ENCODE measurements at places on chromosomes 1 and 21. TPM values are rescaled to one million over a fixed set of nuclear protein-coding genes. Genes with fewer than 3 reads are reported as not detected.

GRCh38 chr1:43147625-43148327 lies 24.3 kb downstream of the EBNA1BP2 start:
- H3K36me3 ChIP-seq = no peaks in the 10 kb centered on the region
- H3K4me1 ChIP-seq = no peaks in the 10 kb centered on the region
- H3K27ac ChIP-seq = no peak overlapping the region
- DNase-seq = peak; percentile 100
- H3K27me3 ChIP-seq = peaks cover 13% of the 10 kb centered on the region

DNA sequence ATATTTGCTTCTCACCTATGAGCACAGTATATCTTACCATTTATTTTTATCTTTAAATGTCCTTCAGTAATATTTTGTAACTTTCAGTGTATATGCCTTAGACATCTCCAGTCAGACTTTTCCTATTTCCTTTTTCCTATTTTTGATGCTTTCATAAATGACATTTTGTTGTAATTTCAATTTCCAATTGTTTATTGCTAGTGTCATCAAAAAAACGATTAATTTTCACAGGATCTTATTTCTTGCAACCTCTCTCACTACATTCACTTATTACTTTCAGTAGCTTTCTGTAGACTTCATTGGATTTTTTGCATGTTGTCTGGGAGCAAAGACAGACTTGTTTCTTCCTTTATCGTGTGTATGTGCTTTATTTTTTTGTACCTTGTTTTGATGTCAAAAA lies 602.4 kb downstream of the AJAP1 start:
- no peaks in the 10 kb centered on the region for H3K36me3 ChIP-seq
- no peak overlapping the region for H3K27ac ChIP-seq
- H3K4me3 ChIP-seq = no peak overlapping the region
- no peaks in the 10 kb centered on the region for H3K4me1 ChIP-seq
- no peaks in the 10 kb centered on the region for H3K27me3 ChIP-seq

The LHX8 gene
- total RNA-seq = not detected

DNA sequence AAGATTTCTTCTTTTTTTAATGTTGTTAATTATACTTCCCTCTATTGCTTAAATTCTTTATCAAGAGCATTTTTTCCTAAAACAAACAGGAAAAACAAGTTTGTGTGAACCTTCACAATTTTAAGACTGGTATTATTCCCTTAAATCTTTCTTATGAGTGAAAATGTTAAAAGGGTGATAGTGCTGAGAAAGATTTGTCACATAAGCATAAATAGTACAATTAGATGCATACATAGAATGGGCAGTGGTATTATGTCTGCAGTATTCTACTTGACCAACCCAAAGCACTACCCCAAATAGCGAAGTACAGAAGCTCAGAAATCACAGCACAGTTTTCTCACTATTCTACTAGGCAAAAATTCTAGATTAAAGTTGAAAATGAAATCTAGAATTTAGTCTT lies 18.0 kb downstream of the GOLPH3L start:
- no peaks in the 10 kb centered on the region for H3K4me1 ChIP-seq
- H3K36me3 ChIP-seq = peaks cover 33% of the 10 kb centered on the region
- H3K27ac ChIP-seq = no peak overlapping the region
- no peak overlapping the region for H3K4me3 ChIP-seq
- DNase-seq = no peak

- peak overlapping the region; percentile 83 for H3K4me3 ChIP-seq
- no peaks in the 10 kb centered on the region for H3K27me3 ChIP-seq
- H3K27ac ChIP-seq = no peak overlapping the region
- peaks cover 27% of the 10 kb centered on the region for H3K36me3 ChIP-seq
Measured at GRCh38 chr1:40451238-40451585, 936 bp downstream of the ZFP69B start.

DNA sequence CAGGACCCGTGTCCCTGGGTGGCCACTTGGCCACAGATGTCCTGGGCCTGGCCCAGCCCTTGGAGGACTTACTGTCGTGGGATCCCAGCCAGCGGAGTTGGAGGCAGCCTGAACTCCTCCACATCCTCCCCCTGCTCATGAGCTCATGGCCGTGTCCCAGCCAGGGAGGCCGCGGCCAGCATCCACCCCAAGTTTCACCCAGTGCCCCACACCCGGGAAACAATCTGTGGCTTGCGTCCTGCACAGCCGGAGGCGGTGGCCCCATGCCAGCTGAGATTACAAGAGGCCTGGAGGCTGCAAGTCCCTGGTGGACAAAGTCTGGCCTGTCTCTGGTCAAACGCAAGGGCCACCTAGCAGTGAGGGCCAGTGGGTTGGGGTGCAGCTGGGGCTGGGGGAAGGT lies 27.5 kb upstream of the TMEM52 start:
- H3K27ac ChIP-seq = no peak overlapping the region
- H3K4me1 ChIP-seq = no peaks in the 10 kb centered on the region
- H3K27me3 ChIP-seq = no peaks in the 10 kb centered on the region
- no peak overlapping the region for H3K4me3 ChIP-seq
- H3K36me3 ChIP-seq = no peaks in the 10 kb centered on the region
- no peak for DNase-seq

- H3K4me1 ChIP-seq = no peaks in the 10 kb centered on the region
- no peak for DNase-seq
- peaks cover 64% of the 10 kb centered on the region for H3K27me3 ChIP-seq
- no peaks in the 10 kb centered on the region for H3K36me3 ChIP-seq
- H3K4me3 ChIP-seq = no peak overlapping the region
- no peak overlapping the region for H3K27ac ChIP-seq
Measured at GRCh38 chr1:166978821-166979220, 3.5 kb upstream of the ILDR2 start.

The G0S2 gene
- not detected for total RNA-seq

The RGS16 gene
- 13.7 TPM for total RNA-seq

DNA sequence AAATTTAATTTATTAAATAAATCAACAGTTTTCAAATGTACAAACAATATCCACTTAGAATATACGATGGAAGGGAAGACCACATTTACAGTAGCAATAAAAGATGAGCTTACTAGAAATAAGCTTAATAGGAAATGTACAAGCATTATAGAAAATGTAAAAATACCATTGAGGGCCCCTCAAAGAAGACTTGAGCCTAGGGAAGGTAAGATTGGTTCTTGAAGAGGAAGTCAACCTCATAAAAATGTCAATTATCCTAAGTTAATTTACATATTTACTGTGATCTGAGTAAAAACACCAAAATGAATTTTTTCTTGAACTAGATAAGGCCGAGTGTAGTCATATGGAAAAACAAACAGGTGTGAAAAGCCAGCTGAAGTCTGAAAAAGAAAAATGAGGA lies 39.7 kb upstream of the TRIM67 start:
- H3K27me3 ChIP-seq = no peaks in the 10 kb centered on the region
- H3K36me3 ChIP-seq = no peaks in the 10 kb centered on the region
- DNase-seq = no peak
- no peaks in the 10 kb centered on the region for H3K4me1 ChIP-seq
- H3K27ac ChIP-seq = no peak overlapping the region

The EFNA1 gene
- total RNA-seq = 3.6 TPM

The TMEM240 gene
- total RNA-seq = 6.8 TPM

DNA sequence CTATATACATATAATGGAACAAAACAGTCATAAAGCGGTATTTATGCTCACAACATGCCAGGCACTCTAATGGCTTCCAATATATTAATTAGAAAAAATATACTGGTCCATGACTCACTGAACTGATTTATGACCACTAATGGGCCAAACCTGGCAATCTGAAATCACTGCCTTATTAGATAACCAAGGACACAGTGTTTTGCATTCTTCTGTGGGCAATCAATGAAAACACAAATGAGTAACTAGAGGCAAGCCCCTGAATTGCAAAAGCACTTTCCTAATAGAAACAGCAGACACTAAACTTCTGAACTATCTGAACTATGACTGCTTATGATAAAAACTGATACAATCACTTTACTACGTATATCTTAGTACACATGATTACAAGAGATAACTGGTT lies 3.5 kb downstream of the GCLM start:
- H3K4me1 ChIP-seq = no peaks in the 10 kb centered on the region
- DNase-seq = no peak
- H3K36me3 ChIP-seq = no peaks in the 10 kb centered on the region
- H3K4me3 ChIP-seq = no peak overlapping the region

GRCh38 chr1:226737819-226738420 lies 1.2 kb downstream of the ITPKB start:
- peaks cover 19% of the 10 kb centered on the region for H3K4me1 ChIP-seq
- peak overlapping the region; percentile 94 for H3K4me3 ChIP-seq
- H3K36me3 ChIP-seq = peaks cover 34% of the 10 kb centered on the region
- no peak overlapping the region for H3K27ac ChIP-seq
- peak; percentile 84 for DNase-seq

DNA sequence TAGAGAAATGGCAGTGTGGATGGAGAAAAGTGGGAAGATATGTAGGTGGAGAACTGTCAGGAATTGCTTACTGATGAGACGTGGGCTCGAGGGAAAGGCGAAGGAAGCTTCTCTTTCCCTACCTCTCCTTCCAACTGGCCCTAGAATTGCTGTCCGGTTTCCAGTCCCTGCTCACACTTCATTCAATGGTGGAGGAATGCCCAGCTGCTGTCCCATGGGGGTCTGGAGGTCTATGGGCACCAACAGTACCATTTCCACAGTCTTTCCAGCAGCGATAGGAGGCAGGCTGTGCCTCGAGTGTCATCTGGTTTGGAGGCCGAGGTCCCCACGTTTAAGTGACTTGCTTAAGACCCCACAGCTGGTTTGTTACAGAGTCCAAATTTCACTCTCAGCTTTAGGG lies 31.5 kb upstream of the CD1D start:
- peak overlapping the region; percentile 79 for H3K4me3 ChIP-seq
- no peak overlapping the region for H3K27ac ChIP-seq
- H3K27me3 ChIP-seq = no peaks in the 10 kb centered on the region
- DNase-seq = no peak
- H3K36me3 ChIP-seq = no peaks in the 10 kb centered on the region

DNA sequence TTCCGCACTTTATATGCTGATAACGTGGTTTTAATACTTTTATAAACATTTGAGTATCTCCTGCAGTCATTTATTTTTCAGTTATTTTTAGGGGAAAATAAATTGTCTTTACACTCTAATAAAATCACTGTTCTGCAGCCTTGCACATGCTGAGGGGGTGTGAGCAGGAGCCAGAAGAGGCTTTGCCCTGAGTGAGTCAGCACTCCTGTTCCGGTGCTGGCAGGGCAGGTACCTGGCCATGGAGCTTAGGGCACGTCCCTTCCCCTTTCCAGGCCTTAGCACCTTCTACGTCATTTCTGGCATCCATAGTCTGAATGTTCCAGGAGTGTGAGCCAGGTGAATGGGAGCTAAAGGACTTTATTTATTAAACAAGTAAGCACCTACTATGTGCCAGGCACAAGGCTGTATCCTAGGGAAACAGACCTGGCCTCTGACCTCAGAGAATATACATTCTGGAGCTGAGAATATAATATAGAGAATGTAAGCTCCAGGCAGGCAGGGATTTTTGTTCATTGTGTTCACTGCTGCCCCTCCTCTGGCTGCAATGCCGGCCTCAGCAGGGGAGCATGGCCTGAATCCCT lies 402.9 kb downstream of the PTPRU start:
- no peaks in the 10 kb centered on the region for H3K36me3 ChIP-seq
- no peaks in the 10 kb centered on the region for H3K27me3 ChIP-seq
- H3K4me1 ChIP-seq = no peaks in the 10 kb centered on the region
- peak; percentile 40 for DNase-seq
- H3K27ac ChIP-seq = no peak overlapping the region

DNA sequence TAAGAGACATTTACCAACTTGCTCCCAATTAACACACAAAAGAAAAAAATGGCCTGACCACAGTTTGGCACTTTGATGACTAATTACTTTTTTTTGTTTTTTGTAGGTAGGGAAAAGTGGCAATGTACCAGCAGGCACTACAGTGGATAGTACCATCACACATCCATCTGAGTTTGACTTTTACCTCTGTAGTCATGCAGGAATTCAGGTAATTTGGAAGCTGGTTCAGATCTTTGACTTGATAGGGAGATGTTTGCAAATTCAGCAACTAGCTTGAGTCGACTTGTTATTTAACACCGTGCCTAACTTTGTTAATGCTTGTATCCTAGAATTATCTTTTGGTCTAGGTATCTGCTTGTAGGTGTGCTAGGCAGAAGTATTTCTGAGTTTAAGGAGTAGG lies 33.0 kb upstream of the AGO1 start:
- no peaks in the 10 kb centered on the region for H3K27me3 ChIP-seq
- DNase-seq = no peak
- no peak overlapping the region for H3K4me3 ChIP-seq
- no peaks in the 10 kb centered on the region for H3K4me1 ChIP-seq
- peaks cover 63% of the 10 kb centered on the region for H3K36me3 ChIP-seq

GRCh38 chr1:111754984-111755330 lies 744 bp upstream of the DDX20 start:
- H3K27ac ChIP-seq = peak overlapping the region; percentile 98
- peak overlapping the region; percentile 98 for H3K4me3 ChIP-seq
- H3K4me1 ChIP-seq = no peaks in the 10 kb centered on the region
- peaks cover 18% of the 10 kb centered on the region for H3K36me3 ChIP-seq
- no peaks in the 10 kb centered on the region for H3K27me3 ChIP-seq

The ACTL8 gene
- total RNA-seq = not detected

The TBX19 gene
- total RNA-seq = 4.3 TPM

GRCh38 chr1:44817771-44818495 lies 9.6 kb downstream of the BTBD19 start:
- no peak overlapping the region for H3K27ac ChIP-seq
- DNase-seq = no peak
- no peaks in the 10 kb centered on the region for H3K27me3 ChIP-seq
- no peaks in the 10 kb centered on the region for H3K36me3 ChIP-seq
- no peaks in the 10 kb centered on the region for H3K4me1 ChIP-seq

- H3K27ac ChIP-seq = no peak overlapping the region
- H3K36me3 ChIP-seq = no peaks in the 10 kb centered on the region
- no peak overlapping the region for H3K4me3 ChIP-seq
- H3K27me3 ChIP-seq = peaks cover 11% of the 10 kb centered on the region
Measured at GRCh38 chr1:236072001-236072400, 7.1 kb upstream of the NID1 start.

- H3K4me1 ChIP-seq = no peaks in the 10 kb centered on the region
- no peaks in the 10 kb centered on the region for H3K27me3 ChIP-seq
- no peak overlapping the region for H3K27ac ChIP-seq
Measured at GRCh38 chr1:177873238-177873637, 96.6 kb downstream of the SEC16B start.

The DENND2D gene
- total RNA-seq = 1.9 TPM

- no peaks in the 10 kb centered on the region for H3K36me3 ChIP-seq
- no peak overlapping the region for H3K4me3 ChIP-seq
- no peaks in the 10 kb centered on the region for H3K4me1 ChIP-seq
- H3K27ac ChIP-seq = no peak overlapping the region
Measured at GRCh38 chr1:175078629-175079028, 11.0 kb downstream of the TNN start.

DNA sequence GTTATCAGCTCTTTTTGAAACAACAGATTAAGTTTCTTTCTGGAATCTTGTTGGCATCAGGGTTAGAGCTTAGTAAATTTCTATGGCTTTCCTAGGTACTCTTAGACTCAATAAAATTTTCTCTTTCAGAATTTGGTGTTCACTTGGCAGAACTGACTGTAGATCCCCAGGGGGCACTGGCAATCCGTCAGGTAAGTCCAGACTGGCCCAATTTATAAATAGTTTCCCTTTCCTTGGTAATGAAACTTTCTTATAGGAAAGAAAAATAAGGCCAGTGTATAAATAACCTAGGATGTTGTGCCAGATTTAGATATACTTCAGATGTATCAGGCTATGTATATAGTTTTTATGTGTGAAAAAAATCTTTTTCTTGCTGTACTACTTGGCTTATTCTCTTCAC lies 18.2 kb downstream of the IPO9 start:
- peaks cover 43% of the 10 kb centered on the region for H3K36me3 ChIP-seq
- no peaks in the 10 kb centered on the region for H3K27me3 ChIP-seq
- no peak for DNase-seq

The HRNR gene
- total RNA-seq = not detected

The HAO2 gene
- not detected for total RNA-seq
